ENCODE measurements at places on chromosomes 6 and 20. TPM values are rescaled to one million over a fixed set of nuclear protein-coding genes. Genes with fewer than 3 reads are reported as not detected.

The CCN6 gene
- not detected for polyA plus RNA-seq

The RNF114 gene
- polyA plus RNA-seq, result 87.4 TPM

The RAET1E gene
- not detected for polyA plus RNA-seq

The GTSF1L gene
- polyA plus RNA-seq, result not detected

The KCNS1 gene
- 0.31 TPM for polyA plus RNA-seq

The SLC17A2 gene
- not detected for polyA plus RNA-seq

The SLC17A4 gene
- not detected for polyA plus RNA-seq

The OXT gene
- polyA plus RNA-seq, result not detected

The TUBB1 gene
- not detected for polyA plus RNA-seq

The RGS17 gene
- 8.9 TPM for polyA plus RNA-seq

Data from AG04450 (cell line).